ENCODE measurements at places on chromosomes 6 and 20. TPM values are rescaled to one million over a fixed set of nuclear protein-coding genes. Genes with fewer than 3 reads are reported as not detected.

DNA sequence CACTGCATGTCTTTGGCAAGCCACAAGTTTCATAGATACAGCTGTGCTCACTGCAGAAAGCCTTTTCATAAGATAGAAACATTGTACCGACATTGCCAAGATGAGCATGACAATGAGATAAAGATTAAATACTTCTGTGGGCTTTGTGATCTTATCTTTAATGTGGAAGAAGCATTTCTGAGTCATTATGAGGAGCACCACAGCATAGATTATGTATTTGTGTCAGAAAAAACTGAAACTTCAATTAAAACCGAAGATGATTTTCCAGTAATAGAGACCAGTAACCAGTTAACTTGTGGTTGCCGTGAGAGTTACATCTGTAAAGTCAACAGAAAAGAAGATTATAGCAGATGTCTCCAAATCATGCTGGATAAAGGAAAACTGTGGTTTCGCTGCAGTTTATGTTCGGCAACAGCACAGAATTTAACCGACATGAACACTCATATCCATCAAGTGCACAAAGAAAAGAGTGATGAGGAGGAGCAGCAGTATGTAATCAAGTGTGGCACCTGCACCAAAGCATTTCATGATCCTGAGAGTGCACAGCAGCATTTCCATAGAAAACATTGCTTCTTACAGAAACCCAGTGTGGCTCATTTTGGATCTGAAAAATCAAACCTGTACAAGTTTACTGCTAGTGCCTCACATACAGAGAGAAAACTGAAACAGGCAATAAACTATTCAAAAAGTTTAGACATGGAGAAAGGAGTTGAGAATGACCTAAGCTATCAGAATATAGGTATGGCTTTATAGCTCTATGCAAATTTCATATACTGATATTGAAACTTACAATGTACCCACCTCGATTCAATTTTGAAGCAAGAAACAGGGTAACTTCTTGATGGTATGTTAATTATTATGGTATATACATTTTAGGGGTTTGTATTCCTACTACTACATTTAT lies 23.9 kb upstream of the BAG2 start:
- DNase-seq, result no peak

DNA sequence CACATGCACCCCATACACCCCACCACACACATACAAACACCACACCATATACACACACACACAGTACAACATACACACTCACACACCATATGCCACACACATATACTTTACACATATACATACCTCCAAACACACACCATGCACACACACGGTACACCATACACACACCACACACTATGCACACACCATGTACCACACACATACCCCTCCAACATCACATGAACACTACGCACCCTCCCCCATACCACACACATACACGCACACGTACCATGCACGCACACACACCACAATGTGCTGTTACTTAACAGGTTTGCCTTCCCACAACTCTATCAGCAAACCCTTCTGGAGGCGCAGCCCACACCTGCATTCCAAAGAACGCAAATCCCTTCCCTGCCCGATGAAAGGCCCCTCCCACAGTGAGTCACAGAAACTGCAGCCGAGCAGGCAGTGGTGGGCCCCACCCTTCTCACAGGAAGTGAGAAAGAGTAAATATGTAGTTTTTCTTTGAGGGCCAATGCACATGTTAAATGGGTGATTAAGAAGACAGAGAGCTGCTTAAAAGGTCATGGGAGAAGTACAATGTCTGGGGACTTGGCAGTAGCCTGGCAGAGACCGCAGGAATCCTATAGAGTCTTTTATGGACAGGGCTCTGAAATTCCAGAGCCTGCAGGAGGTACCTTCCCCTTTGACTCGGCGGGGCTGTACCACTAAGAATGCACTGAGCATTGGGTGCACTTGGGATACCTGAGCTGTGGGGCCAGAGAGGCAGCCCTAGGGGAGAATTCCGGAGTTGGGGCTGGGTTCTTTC lies 34.1 kb upstream of the EZR start:
- DNase-seq, result peak; percentile 95

DNA sequence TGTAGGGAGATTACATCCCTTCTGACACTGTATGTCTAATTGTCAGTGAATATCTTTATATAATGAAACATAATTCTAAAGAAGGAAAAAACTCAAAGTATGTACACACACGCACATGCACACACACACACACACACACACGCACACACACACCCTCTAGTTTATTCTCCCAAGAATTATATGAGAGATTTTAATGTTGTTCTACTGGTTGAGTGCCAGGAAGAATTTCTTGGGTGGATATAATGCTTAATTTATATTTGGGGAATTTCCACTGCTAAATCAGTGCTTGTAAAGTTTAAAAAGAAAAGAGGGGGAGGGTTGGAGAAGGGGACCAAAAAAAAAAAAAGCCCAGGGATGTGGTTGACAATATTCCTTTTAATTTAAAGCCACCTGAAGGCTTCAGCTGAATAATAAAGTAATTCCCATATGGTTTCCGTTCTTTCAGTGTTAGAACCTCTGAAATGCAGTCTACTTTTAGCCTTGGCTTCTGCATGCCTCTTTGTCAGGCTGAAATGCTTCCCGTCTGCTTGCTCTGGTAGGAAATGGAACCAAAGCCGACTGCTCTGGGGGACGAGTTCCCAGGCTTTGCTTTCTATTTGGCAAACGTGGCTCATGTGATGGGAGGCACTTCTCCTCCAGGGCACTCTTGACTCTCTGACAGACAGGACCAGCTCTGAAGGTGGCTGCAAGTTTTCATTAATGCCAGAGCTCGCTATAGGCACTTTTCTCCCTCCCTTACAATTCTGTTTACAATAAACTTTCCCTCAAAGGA lies 225.4 kb downstream of the PRL start:
- DNase-seq, result peak; percentile 20

DNA sequence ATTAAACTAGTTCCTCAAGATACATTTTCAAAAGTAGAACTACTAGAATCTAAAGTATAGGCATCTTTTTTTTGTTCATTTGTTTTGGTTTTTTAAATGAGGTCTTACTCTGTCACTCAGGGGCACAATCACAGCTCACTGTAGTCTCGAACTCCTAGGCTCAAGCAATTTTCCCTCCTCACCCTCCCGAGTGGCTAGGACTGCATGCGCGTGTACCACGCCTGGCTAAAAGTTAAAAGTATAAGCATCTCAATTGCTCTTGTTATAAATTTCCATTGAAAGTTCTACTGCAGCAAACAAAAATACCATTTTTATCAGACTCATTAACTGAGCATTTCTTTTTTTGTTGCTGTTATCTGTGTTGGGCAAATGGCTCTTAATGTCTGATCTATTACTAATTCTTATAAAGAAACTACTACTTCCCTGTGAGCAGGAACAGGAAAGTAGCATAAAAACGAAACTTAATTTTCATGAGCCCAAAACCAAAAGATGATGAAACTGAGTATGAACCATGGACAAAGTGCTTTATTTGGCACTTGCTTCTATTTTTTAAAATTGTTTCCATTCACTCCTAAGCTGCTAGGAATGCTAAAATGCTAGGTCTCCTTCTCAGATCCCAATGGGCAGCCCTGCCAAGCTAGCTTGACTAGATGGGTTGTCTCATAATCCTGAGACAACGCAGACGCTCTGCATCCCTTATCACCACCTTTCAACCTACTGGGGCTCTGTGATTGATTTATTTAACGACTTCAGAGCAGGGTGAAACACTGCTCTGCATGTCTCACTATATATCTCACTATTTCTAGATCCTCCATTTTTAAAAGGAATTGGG lies 36.9 kb downstream of the TRPC4AP start:
- DNase-seq, result no peak

GRCh38 chr6:41602864-41603608 lies 35.2 kb upstream of the MDFI start:
- peak; percentile 88 for DNase-seq

DNA sequence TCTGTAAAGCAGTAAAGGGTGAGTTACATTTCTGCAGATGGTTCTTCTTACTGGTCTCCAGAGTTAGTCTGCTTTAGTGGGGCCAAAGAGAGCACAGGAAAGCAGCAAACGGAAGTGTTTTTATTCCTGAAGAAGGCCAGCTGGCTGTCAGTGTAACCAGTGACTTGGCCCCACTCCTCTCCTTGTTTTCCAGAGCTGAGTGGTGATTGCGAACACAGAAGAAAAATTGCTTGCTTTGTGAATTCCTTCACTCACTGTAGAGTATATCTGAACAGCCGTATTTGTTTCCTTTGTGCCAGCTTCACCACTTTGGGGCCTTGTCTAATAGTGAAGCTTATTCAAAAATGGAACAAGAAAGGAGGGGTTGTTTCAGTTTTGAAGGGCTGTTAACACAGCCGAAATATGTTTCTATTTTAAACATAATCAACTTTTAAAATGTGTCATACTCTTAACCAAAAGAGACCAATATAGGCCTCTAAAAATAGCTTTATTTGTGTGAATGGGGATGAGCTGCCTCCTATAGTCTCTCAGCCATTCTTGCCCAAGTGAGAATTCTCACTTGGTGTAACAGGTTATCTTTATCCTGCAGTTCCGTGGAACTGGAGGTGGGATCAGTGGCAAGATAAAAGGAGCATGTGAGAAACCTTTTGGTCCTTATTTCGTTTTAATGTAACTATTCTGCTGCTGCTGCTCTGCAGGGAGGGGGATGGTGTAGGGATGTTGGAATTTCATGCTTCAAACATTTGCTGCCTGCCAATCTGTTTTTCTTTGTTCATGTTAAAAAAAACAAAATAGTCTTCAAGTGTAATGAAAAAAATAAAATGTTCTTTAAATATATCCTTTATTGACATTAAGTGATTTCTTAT lies 37.8 kb downstream of the ZC2HC1B start:
- peak; percentile 33 for DNase-seq

DNA sequence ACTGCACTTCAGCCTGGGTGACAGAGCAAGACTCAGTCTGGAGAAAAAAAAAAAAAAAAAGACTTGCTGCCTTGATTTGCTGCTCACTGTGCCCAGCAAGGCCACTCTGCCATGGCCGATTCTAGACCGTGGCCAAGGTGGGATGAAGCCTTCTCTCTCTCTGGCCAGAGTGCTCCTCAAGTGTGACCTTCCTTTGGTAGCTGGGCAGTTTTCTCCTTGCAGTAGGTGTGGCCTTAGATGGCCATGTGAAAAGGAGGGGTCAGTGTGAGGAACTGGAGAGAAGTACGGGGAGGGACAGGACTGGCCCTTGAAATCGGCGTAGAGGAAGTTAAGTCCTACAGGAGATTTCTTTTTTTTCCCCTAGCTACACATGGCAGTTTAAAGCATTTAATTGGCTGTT lies 272.0 kb downstream of the ARID1B start:
- DNase-seq, result no peak

DNA sequence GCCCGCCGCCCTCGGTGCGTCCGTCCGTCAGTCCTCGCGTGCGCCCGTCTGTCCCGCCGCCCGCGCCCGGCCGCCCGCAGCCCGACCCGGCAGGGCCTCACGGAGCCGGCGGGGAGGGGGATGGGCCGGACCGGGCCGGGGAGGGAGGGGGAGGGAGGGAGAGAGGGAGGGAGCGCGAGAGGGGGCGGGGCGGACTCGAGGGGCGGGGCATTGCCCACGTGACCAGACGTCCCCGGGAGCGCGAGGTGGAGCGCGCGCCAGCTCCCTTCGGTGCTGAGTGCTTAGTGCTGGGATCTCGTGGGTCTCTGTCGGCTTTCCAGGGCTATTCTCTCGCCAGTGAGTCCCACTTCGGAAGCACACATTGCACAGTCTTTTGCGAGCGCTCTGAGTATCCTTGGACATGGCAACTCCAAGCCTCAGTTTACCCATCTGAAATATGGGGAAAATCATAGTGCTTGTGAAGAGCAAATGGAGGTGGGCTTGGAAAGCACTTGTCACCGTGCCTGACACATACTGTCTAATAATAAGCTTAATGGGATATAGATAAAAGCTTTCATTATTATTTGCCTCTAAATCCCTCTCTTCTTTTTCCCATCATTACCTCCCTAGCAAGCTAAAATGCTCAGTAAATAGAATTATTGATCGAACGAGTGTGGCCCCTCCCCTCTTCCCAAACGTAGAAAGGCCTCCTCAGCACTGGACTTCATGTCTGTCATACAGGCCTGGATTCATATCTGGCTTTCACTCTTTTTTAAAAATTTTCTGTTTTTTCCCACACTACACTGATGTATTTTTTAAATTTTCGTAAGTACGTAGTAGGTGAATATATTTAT lies at the start of gene NCOA6:
TSS of gene NCOA6 (minus strand) at position 122 of the 833 bp plus-strand sequence. CDS start 43,296 bp downstream, outside the sequence.
- peak; percentile 93 for DNase-seq

DNA sequence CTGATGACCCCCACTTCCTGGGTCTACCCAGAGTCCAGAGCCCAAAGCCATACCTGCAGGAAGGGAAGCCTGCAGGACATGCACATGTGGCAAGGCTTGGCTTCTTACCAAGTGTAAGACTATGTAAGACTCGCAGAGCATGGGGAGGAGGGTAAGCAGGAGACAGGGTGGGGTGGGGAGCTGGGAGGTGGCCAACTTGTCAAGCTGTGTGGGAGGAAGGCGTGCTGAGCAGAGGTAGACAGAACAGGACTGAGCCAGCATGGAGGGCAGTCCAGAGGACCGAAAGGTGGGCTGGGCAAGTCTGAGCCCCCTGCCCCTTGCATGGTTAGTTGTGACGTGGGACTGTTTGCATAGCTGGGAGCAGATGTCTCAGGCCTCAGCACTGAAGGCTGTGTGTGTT lies 53.4 kb upstream of the RNF24 start:
- peak; percentile 33 for DNase-seq

GRCh38 chr6:3454273-3455010 lies 2.4 kb downstream of the SLC22A23 start:
- DNase-seq, result no peak

DNA sequence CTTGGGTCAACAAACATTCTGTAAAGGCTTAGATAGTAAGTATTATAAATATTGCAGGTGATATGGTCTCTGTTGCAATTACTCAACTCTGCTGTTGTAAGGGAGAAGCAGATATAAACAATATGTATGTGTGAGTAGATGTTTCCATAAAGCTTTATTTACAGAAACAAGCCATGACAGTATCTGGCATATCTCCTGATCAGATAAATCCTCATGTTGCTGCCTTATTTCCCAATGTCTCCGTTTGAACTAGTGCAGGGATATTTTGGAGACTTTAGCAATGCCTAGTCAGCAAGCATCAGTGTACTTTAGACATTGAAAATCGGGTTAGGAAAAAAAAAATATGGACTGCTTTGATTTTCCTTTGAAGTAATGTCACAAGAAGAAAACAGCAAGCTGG lies 96.1 kb downstream of the LAMA2 start:
- no peak for DNase-seq

DNA sequence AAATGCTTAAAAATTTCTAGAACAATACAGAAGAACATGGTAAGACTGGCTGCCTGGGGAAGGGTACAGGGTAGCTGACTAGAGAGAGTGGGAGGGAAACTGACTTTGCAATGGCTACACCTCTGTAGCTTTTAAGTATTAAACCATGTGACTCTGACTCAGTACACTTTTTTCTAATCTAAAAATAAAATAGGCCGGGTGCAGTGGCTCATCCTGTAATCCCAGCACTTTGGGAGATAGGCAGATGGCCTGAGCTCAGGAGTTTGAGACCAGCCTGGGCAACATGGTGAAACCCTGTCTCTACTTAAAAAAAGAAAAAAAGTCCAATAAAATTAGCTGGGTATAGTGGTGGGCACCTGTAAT lies 18.5 kb downstream of the ATP9A start:
- DNase-seq, result no peak

GRCh38 chr20:44495257-44495656 lies 19.6 kb downstream of the TTPAL start:
- DNase-seq, result no peak

The BPIFB1 gene
- 0.20 TPM for total RNA-seq

The TRIM10 gene
- 3.9 TPM for total RNA-seq

The WASF1 gene
- total RNA-seq, result 4.8 TPM

The NRSN1 gene
- total RNA-seq, result not detected

The BACH2 gene
- total RNA-seq, result 1.2 TPM

The SCAND1 gene
- total RNA-seq, result 125 TPM

The PAK5 gene
- 0.07 TPM for total RNA-seq

The FOXC1 gene
- 1.5 TPM for total RNA-seq

The DPPA5 gene
- not detected for total RNA-seq
